Omental fat pad (tissue), 4 donors: ENCODE measurements at places on chromosomes 13 and 19.

GRCh38 chr13:111061358-111062045 lies 53.6 kb upstream of the ARHGEF7 start:
- DNase-seq: no peak

GRCh38 chr13:29920025-29920643 lies 69.7 kb upstream of the UBL3 start:
- DNase-seq: no peak

GRCh38 chr13:94140511-94140910 lies 339.0 kb downstream of the DCT start:
- DNase-seq: no peak

GRCh38 chr19:5492281-5492634 lies 37.0 kb downstream of the ZNRF4 start:
- DNase-seq: no peak

GRCh38 chr19:44745341-44745831 lies 3.1 kb upstream of the BCL3 start:
- DNase-seq: no peak

- DNase-seq: no peak
Measured at GRCh38 chr13:71879129-71879535, 12.1 kb upstream of the DACH1 start.

GRCh38 chr19:8610041-8610935 lies at the start of gene ADAMTS10:
ADAMTS10 (minus strand) TSS chr19:8610715; CDS start chr19:8605710, 5,005 bp downstream.
- no peak for DNase-seq

GRCh38 chr13:90108547-90108946 lies 1238.9 kb upstream of the MIR17HG start:
- no peak for DNase-seq

DNA sequence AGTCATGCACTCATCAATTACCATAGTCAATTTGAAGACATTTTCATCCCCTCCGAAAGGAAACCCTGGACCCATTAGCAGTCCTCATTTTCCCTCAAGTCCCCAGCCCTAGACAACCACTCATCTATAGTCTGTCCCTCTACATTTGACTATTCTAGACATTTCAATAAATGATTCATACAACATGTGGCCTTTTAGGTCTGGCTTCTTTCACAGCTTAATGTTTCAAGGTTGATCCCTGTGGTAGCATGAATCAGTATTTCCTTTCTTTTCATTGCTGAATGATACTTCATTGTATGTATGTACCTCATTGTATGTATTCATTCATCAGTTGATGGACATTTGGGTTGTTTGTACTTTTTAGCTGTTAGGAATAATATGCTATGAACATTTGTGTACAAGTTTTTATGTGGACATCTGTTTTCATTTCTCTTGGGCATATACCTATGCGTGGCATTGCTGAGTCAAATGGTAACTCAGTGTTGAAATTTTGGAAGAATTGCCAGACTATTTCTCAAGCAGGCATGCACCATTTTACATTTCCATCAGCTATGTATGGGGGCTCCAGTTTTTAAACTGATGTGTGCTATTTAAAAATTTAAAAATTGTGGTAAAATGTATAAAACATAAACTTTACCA lies 18.4 kb downstream of the SPATA13 start:
- no peak for DNase-seq

GRCh38 chr13:108033800-108034707 lies 181.3 kb downstream of the LIG4 start:
- DNase-seq: no peak

- DNase-seq: no peak
Measured at GRCh38 chr19:5024282-5024681, 55.4 kb downstream of the KDM4B start.

DNA sequence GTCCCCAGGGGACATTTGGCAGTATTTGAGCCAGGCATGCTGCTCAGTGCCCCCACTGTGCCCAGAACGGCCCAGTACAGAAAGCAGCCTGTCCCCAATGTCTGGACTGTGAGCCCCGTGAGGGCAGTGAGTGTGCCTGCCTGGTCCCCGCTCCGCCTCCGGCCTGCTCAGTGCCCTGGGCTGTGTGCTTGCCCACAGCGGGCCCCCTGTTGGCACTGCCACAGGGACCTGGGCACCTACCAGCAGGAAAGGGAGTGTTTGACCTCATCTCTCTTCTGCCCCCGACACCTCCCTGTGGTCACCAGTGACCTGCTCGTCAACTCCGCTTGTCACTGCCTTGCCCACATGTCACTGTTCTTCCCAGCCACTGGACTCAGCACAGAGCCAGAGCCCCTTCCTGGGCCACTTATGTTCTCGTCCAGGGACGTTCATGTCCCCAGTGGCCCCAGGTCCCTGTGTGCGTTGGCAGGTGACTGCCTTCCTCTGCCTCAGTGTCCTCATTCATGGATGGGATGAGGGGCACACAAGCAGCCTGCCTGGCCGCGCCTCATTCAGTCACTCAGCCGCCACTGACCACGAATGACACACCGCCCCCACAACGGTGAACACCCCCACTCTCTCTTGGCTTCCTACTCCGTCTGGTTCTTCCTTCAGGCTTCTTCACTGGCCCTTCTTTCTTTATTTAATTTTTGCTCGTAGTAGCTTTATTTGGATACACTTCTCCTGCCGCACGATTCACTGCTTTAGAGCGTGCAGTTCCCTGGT lies 2.8 kb downstream of the FZR1 start:
- no peak for DNase-seq

DNA sequence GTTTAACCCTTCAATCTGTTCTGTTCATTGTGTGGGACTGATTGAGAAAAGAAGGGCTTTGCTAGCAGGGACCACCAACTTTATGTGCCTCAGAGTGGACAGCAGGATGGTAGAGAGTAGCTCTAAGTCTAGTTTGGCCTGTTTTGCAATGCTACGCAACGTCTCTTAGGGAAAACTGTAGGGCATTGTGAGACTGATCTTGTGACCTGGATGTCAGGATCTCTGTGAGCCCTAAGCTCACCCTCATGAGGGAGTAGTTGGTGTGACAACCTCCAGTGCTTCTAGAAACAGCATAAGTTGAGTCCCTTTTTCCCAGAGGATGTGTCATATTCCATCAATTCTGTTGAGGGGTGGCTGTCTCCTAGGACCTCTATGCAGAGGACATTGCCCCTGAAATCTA lies 9.5 kb upstream of the ZNF543 start:
- no peak for DNase-seq
